LNCaP clone FGC (cell line): ENCODE measurements at places on chromosomes 12 and 14.

DNA sequence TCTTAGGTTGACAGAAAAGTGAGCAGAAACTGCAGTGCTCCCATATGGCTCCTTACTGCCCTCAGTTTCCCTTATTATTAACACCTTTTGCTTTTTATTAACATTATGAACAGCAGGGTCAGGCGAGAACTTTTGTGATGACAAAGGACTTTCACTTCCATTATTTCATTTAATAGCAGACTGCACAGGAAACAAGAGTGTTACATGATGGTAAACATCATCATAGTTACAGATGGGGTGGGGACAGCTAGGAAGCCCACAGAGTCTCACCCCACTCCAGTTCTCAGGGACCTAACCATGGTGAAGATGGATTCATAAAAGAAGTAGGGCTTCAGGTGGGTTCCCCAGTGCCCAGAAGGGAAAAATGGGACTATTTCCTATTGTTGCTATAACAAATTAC lies 110.1 kb upstream of the PELI2 start:
- DNase-seq: no peak

DNA sequence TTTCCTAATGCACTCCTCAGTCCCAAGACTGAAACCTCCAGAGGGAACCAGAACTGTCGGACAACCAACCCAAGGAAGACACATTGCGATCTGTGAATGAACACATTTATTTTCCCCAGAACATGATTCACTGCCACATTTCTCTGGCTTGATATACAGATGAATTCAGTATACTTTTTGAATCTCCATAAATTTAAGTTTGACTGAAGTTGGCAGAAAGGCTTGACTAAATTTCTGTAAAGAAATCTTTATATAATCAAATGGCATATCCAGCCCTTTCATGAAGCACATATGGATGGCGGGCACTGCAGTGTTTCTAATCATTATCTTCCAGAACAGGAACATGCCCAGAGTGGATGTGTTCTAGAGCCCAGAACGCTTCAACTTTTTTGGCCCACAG lies 56.7 kb downstream of the DCAF5 start:
- DNase-seq: no peak

DNA sequence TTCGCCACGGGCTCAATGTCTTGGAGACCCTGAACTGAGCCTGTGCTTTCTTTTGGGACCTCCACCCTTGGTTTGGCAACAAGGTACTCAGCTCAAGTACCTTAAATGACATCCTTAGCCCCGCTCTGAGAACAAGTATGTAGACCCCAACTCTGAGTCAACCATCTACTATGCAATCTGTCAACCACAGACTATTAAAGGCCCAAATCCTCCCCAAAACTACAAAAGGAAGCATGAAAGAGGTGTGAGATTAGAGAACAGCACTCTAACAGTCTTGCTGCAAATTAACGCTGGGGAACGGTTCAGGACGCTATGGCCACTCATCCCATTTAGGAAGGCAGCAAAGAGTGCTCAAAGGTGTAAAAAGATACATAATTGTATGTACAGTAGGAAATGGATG lies 52.1 kb downstream of the CCDC88C start:
- no peak for DNase-seq

DNA sequence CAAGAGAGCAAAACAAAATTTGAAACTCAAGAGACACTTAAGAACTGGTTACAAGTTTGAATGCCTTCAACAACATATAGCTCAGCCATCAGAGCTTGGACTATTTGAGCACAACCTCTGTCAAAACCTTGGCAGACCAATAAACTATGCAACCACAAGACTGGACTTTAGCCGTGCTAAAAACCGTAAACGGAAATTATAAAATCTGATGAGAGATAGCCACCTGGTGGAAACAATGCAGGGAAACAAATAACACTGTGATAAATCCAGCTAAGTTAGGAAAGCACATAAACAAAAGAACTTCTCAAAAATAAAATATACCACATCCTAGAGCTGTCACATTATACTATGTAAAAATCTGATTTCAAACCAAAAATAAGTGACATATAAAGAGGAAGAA lies 1074.2 kb upstream of the NOVA1 start:
- DNase-seq: no peak

GRCh38 chr12:63223128-63223527 lies 72.1 kb upstream of the AVPR1A start:
- no peak for DNase-seq

GRCh38 chr12:81953541-81953940 lies 194.4 kb upstream of the PPFIA2 start:
- DNase-seq: no peak

- peak; percentile 98 for DNase-seq
These were observed 36.0 kb upstream of the PPP4R3A start for GRCh38 chr14:91545946-91546716.

GRCh38 chr12:62653740-62654139 lies 187.1 kb downstream of the MON2 start:
- DNase-seq: no peak

DNA sequence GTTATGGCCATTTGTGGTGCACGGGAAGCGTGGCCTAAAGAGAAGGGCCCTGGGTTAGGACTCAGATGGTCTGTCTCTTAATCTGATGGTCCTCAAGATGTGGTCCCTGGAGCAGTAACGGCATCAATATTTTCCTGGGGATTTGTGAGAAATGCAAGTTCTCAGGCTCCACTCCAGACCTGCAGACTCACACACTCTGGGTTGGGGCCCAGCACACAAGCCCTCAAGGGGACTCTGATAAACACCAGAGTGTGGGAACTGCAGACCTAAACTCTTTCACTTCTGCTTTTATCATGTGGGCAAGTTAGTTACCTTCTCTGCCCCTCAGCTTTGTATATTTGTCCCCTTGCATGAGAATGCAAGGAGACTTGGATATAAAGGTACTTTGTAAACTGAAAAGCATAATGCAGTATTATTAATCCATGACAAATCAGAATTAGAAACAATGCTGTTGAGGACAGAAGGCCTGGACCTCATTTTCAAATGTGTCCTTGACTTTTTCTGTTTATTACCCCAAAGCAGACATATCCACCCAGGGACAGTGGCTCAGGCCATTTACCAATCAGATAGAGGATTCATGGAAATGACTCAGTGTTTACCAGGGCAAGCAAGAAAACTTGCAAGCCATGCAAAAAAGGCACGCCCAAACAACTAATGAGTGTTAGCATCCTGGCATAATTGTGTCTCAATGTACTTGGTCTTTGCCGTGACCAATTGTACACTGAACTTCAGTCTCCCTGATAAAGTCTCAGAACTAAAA lies 157.0 kb downstream of the ASCL1 start:
- no peak for DNase-seq
